CD14-positive monocyte (primary cell): ENCODE measurements at places on chromosomes 6 and 20. TPM values are rescaled to one million over a fixed set of nuclear protein-coding genes. Genes with fewer than 3 reads are reported as not detected.

- H3K4me3 ChIP-seq, result no peak overlapping the region
- H3K27me3 ChIP-seq, result no peaks in the 10 kb centered on the region
- no peaks in the 10 kb centered on the region for H3K36me3 ChIP-seq
- no peak for DNase-seq
- H3K27ac ChIP-seq, result no peak overlapping the region
These were observed 249.1 kb upstream of the JAG1 start for GRCh38 chr20:10922941-10923340.

- DNase-seq, result no peak
- H3K36me3 ChIP-seq, result no peaks in the 10 kb centered on the region
- no peaks in the 10 kb centered on the region for H3K27me3 ChIP-seq
- H3K4me1 ChIP-seq, result peaks cover 29% of the 10 kb centered on the region
- H3K27ac ChIP-seq, result no peak overlapping the region
- H3K4me3 ChIP-seq, result no peak overlapping the region
These were observed 118.1 kb downstream of the VEGFA start for GRCh38 chr6:43887906-43888683.

GRCh38 chr6:17001188-17001587 lies 100.7 kb upstream of the STMND1 start:
- no peak overlapping the region for H3K4me3 ChIP-seq
- H3K27me3 ChIP-seq, result peaks cover 21% of the 10 kb centered on the region
- no peaks in the 10 kb centered on the region for H3K36me3 ChIP-seq
- no peak for DNase-seq

Gene SCUBE3
- polyA plus RNA-seq, result not detected
